Heart left ventricle (tissue), 16 donors: ENCODE measurements at places on chromosomes 4 and X. TPM values are rescaled to one million over a fixed set of nuclear protein-coding genes. Genes with fewer than 3 reads are reported as not detected.

- no peak for DNase-seq
Observed at GRCh38 chr4:83011689-83012199, 1.1 kb upstream of the LIN54 start.

GRCh38 chr4:94979621-94980020 lies 221.9 kb downstream of the BMPR1B start:
- no peak for DNase-seq

Gene MAGIX
- total RNA-seq = 3.3 TPM

Gene CFAP299
- total RNA-seq = not detected
